Activated CD8-positive, alpha-beta T cell treated with anti-CD3 and anti-CD28 coated beads, Interleukin-2, amount 10 ng/mL, durations not matched to agents 7 days and 5 days (primary cell): ENCODE measurements at places on chromosomes 4 and X. TPM values are rescaled to one million over a fixed set of nuclear protein-coding genes. Genes with fewer than 3 reads are reported as not detected.

CFAP99 gene
- not detected for total RNA-seq

DNA sequence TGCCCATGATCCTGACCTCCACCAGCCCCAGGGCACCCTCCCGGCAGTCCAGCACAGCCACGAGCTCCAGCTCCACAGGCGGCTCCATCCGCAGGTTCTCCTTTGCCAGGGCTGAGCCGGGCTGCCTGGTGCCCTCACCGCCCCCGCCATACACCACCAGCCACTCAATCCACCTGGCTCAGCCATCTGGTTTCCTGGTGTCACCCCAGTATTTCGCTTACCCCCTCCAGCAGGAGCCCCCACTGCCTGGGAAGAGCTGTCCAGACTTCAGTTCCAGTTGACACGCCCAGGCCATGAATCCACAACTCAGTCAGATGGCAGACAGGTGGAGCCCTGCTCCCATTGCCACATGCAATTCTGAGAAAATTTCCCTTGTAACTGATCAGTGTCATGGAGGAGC, 3.9 kb downstream of the SHISA3 start:
- DNase-seq, result no peak

DNA sequence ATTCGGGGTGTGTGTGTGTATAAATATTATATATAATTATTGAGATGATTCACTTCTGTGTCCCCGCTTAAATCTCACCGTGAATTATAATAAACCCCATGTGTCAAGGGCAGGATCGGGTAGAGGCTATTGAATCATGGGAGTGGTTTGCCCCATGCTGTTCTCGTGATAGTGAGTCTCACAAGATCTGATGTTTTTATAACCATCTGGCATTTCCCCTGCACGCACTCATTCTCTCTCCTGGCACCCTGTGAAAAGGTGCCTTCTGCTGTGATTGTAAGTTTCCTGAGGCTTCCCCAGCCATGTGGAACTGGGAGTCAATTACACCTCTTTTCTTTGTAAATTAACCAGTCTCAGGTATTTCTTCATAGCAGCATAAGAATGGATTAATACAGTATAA, 851.4 kb upstream of the AGA start:
- DNase-seq, result no peak

DNA sequence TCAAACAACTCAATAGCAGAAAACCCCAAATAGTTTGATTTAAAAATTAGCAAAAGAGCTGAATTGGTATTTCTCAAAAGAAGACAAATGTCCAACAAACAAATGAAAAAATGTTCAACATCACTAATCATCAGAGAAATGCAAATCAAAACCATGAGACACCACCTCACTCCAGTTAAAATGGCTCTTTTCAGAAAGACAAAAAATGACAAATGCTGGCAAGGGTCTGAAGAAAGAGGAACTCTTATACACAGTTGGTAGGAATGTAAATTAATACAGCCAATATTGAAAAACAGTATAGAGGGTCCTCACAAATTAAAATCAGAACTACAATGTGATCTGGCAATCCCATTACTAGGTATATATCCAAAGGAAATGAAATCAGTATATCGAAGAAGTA, 70.4 kb downstream of the FBXL5 start:
- DNase-seq, result no peak

ADAMTS3 gene
- not detected for total RNA-seq

GRCh38 chrX:139093201-139093600, 381.7 kb upstream of the FGF13 start:
- DNase-seq, result no peak

DNA sequence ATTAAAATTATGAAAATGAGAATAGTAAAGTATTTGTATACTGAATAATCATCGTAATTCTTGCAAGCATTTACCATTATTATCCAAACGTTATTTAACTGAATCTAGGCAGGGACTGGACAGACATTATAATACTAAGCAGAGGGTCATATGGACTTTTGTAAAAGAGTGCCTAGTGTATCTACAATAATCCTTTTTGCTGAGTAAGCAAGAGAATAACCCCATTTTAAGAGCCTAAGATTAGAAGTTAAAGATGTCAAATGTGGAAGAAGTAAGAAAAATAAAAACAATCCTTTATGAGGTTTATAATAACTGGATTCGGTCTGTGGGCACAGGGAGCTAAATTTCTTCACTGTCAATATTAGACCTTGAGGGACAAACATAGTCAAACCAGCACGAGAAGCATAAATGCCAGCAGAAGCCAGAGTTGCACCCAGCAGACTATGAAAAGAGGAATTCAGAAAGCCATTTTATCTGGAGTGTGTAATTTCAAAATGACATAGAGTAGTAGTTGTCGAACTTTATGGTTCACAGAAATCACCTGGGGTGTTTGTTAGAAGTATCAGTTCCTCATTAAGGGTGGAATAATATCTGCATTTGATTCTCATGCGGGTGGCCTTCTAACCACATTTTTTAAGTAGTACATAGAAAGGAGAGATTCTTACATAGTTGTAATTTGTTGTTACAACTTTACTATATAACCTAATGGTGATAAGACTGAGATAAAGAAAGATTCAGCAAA, 39.7 kb upstream of the DCLK2 start:
- DNase-seq, result no peak

DNA sequence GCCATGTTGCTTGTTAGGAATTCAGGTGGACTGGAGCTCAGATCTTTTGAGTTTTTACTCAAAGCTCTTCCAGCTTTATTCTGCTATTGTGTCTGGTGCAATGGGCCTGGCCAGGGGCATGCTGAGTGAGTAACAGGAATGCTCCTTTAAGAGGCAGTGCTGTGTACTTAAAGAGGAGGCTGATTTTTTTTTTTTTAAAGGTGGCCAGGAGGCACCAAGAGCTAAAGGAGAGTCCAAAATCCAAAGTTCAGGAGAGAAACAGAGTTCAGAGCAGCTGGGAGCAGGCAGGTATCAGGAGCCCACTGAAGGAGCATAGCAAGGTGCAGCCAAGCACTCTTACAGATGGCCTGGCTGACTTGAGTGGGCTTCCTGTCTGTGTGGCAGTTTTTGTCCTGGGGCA, 178.7 kb downstream of the FMR1NB start:
- DNase-seq, result no peak

DNA sequence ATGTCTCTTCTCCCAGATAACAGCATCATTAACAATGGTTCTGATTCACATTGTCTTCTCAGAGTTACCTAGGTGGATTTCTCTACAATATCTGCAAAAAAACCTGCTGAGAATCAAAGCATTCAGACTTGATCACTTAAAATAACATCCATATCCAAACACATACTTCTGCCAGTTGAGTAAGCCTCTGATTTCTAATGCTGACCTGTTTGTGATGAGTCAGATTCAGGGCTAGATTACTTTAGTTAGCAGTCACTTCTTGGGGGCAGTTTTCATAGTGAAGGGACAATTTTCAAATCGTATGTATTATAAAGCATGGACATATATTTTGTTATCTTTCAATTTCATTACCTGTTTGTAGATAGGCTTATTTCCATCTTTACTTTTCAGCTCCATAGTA, 35.5 kb downstream of the CCNI start:
- DNase-seq, result no peak

- DNase-seq, result no peak
Measured at GRCh38 chr4:44100456-44100855, 348.2 kb downstream of the KCTD8 start.

DNA sequence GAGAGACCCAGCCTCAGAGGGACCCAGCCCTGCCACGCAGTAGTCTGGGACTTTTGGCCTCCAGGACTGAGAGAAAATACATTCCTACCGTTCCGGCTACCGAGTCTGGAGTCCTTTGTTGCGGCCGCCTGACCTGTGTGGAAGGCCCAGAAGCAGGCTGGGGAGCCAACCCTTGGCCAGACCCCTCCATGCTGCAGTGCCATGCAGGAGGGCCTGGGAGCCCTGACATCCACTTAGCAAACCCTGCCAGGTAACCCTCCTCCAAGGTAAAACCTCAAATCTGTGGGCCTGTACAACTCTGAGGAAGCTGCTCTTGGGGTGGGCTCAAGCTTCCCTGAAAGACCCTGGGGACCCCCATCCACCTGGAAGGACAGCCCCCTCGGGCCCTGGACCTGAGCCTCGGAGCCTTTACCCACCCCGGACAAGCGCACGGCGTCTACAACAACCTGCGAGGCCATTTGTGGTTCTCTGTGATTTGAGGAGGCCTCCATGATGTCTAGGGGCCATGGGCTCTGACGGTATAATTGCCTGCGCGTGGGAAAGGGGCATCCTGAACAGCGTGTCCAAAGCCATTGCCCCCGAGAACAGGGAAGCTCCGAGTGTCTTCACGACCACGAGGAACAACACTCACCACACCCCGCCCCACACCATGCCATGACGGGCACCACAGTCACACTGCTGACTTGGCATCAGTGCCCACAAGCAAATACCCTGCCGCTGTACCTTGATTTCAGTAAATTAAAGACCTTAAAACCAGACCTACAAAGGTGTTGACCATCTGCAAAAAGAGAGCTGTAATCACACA, 58.7 kb downstream of the ZFYVE28 start:
- no peak for DNase-seq

DNA sequence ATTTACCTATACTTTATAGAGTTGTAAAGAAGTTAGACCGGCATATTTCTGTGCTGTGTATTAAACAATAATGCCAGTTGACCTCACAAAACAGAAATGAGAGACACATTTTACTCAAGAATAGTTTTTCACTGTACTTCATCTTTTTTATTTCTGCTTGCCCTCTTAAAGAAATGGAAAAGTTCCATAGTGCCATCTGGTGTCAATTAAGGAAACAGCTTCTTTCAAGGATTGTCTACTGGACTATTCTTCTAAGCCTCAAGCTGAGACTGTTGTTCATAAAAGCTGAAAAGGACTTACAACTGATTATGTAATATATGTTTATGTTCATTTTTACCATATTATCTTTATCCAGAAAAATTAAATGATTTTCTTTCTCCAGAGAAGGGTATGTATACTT, 1523.7 kb downstream of the ARAP2 start:
- DNase-seq, result no peak
